ENCODE measurements at places on chromosomes 3 and 15.

DNA sequence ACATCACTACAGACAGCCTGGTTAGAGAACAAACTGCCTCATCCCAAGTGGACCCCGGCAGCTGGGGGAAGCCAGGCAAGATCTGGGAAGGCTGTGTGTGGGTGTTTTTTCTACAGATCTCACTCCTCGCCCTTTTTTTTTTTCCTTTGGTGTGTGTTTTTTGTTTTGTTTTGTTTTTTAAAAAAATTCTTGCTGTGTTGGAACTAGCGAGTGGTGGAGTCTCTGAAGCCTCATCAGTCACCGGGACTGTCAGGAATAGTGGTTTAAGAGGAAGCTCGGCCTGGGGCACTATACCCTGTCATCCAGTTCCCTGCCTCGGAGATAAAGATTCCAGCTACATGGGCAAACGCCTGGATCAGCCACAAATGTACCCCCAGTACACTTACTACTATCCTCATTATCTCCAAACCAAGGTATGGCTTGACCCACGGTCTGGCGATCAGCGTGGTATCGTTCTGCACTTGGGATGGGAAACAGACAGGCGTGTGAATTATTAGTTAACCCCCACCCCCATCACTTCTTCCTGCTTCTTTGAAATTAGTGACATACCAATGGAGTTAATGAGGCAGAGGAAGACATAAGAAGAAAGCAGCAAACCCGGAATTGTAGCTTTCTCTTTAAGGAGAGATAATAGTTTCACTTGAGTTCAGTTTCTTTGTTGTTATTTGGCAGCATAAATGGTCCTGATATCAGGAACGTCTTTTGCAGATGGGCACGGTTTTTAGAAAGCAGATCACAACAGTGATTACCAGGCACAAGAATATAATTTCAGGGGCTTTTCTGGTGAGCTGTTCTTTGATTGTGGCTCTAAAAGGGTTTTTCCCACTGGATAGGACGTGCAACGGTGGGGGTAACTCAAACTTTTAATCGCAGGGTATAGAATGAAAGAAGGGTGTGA, 722 bp downstream of the RBMS3 start:
- DNase-seq: no peak

- no peak for DNase-seq
Observed at GRCh38 chr3:169744366-169745054, 20.4 kb downstream of the TERC start.

- peak; percentile 52 for DNase-seq
Observed at GRCh38 chr15:25862071-25862471, 1.1 kb downstream of the ATP10A start.

DNA sequence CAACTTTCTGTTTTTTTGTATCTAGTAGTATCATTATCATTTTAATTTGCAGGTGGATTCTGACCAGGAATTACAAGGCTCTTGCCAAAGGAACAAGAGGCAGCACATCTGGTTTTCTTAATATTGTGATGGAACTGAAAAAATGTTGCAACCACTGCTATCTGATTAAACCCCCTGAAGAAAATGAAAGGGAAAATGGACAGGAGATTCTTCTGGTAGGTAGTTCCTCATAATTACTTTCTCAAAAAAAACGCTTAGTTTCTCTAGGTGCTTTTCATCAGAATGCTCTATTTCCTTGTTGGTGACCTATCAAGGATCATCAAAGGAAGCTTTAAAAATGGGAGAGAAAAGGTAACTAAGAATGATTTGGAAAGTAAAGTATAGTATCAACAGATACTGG, 71.6 kb downstream of the CHD2 start:
- DNase-seq: no peak

- DNase-seq: no peak
Observed at GRCh38 chr3:184223946-184224345, 5.4 kb upstream of the VWA5B2 start.

- DNase-seq: no peak
Observed at GRCh38 chr3:81716870-81717509, 44.5 kb downstream of the GBE1 start.

DNA sequence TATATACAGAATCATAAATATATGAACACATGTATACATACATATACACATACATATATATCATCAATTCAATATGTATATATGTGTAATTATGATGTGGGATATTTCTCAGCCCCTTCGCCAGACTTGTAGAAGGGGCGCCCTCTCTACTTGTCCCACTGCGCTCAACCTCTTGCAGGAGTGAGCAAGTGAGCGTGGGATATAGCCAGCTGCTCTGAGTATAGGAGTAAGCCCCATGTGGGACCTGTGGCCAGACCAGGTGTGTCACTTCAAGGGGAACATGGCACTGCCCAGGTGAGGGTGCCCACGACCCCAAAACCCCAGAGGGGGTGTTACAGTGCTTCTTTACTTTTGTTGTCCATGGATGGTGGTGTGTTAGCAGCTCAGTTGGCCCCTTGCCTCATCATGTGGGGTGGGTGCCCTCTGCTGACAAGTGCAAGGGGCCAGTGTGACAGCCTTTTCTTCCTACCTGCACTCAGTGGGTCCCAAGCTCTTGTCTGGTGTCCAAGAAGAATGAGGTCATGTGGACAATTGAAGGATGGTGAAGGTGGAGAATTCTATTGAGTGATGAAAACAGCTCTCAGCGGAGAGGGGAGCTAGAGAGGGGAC, 304.1 kb downstream of the UNC13C start:
- DNase-seq: no peak

DNA sequence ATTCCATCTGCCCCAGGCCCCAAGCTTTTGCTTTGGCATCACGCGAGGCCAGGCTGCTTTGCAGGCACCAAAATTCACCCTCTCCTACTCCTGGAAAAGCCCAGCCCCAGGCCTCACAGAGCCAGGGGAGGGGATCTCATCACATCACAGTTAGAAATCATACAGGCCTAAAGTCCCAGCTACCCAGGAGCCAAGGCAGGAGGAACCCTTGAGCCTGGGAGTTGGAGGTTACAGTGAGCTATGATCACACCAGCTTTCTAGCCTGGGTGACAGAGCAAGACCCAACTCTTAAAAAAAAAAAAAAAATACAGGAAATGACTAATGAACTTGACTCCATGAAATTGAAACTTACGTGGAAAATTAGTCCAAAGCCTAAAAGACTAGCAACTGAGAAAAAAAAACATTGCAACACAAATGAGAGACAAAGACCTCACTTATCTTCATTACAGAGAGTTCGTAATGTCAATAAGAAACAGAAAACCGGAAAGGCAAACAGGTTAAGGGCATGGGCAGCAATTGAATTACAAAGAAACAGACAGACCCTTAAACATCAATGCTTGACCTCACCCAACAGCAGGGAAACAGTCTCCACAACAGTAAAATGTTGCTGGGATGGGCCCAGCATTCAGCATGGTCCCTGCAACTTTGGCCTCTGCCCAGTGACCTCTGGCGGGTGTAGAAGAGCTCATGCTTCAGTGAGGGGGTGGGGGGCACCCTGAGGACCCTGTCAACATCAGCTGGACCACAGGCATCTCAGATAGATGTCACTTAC, 151.5 kb downstream of the LRRK1 start:
- DNase-seq: no peak

GRCh38 chr15:41573396-41573795, 14.4 kb downstream of the TYRO3 start:
- DNase-seq: no peak

DNA sequence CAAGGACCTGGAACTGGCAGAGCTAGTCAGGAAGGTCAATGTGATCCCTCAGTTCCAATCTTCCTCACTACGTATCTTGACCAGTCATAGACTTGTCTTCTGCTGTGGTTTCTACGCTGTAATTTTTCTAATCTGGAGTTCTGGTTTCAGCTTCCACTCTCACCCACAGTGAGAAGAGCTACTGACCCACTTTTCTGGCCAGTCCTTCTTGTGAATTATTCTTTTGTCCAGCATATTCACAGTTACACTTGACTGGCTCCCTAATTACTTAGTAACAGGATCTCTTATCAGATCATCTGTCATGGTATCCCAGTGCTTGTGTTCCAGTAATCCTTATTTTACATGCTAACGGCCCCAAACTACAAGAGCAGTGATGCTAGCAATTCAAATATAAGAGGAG, 72.4 kb upstream of the MME start:
- no peak for DNase-seq

GRCh38 chr3:73442152-73442551, 182.6 kb downstream of the PDZRN3 start:
- no peak for DNase-seq

- DNase-seq: no peak
Observed at GRCh38 chr3:12192173-12192572, 33.5 kb upstream of the TIMP4 start.

GRCh38 chr3:72536206-72536877, 311.9 kb downstream of the SHQ1 start:
- DNase-seq: no peak

- no peak for DNase-seq
Observed at GRCh38 chr3:132549890-132550578, 47.0 kb upstream of the ACKR4 start.

GRCh38 chr15:58862326-58862725, 71.2 kb downstream of the SLTM start:
- DNase-seq: no peak

GRCh38 chr3:186366206-186366605, 4.2 kb upstream of the DGKG start:
- DNase-seq: no peak

GRCh38 chr3:58528629-58529028, 8.4 kb downstream of the ACOX2 start:
- DNase-seq: no peak

DNA sequence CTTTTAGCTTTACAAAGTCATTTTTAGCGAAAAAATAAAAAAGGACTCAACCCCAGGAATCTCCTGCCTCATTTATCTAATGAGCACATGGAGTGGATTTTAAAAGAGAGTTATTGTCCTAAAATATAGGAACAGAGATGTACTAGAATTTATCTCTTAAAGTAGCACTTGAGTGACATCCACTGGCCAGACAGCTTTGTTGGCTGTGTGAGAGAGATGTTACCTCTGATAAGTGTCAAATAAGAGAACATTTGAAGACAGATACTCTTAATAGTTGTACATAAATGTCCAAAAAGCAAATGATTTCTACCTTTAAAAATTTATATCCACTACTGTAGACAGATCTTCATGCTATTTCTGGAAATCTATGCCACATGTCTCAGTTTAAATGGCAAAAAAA, 12.3 kb upstream of the MFSD1 start:
- no peak for DNase-seq

DNA sequence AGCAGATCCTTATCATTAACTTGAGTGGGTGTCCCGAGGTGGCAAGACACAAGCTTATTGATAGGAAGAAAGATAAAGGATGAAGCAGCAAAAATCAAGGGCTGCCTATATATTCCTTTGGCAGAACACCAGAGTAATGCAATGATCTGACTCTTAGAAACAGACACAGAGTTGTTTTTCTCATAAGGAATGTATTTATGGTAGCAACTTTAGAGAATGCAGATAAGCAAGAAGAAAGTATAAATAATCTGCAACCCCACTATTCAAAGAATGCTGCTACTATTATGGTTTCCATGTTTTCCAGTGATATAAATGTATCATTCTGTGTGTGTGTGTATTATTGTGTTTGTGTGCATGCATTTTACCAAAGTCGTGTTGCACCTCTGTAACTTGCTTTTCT, 208.3 kb downstream of the THSD4 start:
- no peak for DNase-seq

DNA sequence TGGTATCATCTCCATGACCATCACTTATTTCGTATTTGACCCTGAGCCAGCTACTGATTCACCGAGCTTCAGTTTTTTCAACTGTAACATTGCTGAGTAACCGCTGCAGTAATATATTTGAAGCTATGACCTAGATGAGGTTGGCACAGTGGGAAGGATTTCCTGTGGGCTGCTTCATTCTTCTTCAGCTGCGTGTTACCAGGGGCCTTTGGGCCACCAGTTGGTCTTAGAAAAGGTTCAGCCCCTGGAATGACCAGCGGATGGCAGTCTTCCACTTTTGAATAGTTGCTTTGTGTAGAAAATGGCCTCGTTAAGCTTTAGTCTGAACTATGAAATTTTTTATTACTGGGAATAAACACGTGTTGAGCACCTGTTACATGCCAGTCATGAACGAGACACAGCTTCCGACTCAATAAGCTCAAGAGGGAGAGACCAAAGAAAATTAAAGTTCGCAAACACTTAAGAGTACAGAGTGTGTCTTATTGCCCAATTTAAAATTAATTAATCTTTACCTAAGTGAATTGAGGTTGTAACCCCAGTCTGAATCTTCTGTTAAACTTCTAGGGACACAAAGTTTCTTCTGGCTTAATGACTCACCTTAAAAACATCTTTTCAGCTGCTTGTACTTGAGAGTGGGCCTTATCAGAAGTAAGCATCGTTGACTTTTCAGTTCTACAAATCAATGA, 57.6 kb upstream of the NR2E3 start:
- no peak for DNase-seq

- no peak for DNase-seq
Observed at GRCh38 chr15:71463156-71463665, 347.1 kb upstream of the NR2E3 start.

DNA sequence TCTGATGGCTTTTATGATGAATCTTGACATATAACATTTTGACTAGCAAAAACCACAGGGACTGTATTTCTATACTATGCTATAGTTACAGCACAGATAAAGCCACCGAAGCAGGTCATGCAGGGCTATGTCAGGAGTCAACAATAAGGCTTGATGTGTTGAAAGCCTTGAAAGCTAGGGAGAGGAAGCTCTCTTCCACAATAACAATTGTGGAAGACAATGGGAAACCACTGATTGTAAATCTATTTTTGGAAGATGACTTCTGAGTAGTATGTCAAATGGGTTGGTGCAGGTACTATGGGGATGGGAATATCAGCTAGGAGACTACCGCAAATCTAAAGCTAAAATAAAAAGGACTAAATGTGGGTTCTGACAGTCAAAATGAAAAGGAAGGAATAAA, 4.0 kb upstream of the AQR start:
- DNase-seq: no peak

GRCh38 chr15:80689716-80690115, 5.4 kb upstream of the ABHD17C start:
- no peak for DNase-seq

- DNase-seq: no peak
Observed at GRCh38 chr3:193742628-193743027, 149.6 kb downstream of the OPA1 start.

DNA sequence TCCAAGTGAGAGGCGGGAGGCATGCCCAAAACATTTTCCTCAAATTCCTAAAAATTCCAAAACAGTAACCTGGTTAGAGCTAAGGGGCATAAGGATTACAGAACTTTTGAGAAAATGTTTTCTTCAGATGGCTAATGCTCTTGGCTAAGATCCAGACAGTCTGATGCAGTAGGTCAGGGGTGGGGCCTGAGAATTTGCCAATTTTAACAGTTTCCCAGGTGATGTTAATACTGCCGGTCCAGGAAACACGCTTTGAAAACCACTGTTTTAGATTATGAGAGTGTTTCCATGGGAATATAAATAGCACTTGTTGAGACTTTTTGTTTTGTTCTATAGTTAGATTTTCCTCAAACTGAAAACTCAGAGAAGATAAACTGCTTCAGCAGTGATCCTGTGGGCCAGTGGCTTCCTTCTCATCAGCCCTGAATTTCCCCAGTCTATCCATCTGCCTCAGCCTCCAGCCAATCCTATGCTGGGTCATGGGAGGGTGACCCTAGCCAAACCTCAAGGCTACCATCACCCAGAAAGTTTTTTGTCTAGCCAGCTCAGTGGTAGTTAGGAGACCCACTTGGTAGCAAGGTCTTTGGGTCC, 71.6 kb upstream of the ACP3 start:
- no peak for DNase-seq
